ENCODE measurements at places on chromosomes 2 and 18.

- DNase-seq = peak; percentile 7
Observed at GRCh38 chr2:4992226-4992625, 700.0 kb upstream of the SOX11 start.

- DNase-seq = peak; percentile 19
Observed at GRCh38 chr2:8693157-8693821, 11.4 kb downstream of the ID2 start.

- DNase-seq = no peak
Observed at GRCh38 chr18:5282770-5283169, 12.8 kb downstream of the ZBTB14 start.

DNA sequence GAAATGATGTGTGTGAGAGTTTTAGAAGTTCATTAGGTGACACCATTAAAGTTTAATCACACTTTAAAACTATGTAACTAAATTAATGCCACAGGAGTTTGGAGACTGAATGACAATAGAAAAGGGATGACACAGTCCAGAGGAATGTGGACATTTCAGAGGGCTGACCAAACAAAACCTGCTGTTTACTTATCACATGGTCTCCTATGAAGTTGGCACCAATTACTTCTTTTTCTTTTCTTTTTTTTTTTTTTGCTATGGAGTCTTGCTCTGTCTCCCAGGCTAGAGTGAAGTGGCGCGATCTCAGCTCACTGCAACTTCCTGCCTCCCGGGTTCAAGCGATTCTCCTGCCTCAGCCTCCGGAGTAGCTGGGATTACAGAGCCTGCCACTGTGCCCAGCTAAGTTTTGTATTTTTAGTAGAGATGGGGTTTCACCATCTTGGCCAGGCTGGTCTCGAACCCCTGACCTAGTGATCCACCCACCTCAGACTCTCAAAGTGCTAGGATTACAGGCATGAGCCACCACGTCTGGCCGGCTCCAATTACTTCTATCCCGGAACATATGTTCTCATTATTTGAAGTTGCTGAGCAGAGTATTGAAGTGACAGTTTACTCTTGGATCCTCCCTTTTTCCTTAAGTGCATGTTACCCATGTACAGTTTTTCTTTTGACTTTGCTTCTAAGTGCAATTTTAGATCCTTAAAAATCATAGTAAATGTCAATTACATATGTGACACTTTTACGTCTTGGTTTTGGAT, 4.3 kb downstream of the AGPS start:
- peak; percentile 81 for DNase-seq

- no peak for DNase-seq
Observed at GRCh38 chr2:12310399-12310798, 406.3 kb upstream of the TRIB2 start.

GRCh38 chr2:130766037-130766436, 10.7 kb downstream of the AMER3 start:
- DNase-seq = no peak

GRCh38 chr18:3234457-3234856, 13.1 kb upstream of the MYL12A start:
- no peak for DNase-seq
